ENCODE measurements at places on chromosomes 5 and 9.

DNA sequence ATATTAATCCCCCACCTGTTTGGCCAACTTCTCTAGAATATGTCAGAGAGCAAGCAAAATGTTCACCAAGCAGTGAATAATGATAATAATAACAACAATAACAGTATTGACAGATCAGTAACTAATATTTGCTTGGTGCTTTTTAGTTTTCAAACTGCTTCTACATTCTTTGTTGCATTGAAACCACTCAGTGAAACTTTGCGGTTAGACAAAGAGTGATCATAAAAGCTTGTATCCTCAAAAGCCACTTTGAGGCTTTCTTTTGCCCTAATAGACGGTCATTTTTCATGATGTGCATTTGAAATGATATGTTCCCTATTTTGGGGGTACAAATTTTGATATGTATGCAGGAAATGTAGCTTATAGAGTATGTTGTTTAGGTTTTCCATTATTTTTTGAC, 43.6 kb upstream of the PTGS1 start:
- DNase-seq: no peak

- DNase-seq: no peak
Observed at GRCh38 chr5:113087976-113088514, 111.4 kb downstream of the DCP2 start.

DNA sequence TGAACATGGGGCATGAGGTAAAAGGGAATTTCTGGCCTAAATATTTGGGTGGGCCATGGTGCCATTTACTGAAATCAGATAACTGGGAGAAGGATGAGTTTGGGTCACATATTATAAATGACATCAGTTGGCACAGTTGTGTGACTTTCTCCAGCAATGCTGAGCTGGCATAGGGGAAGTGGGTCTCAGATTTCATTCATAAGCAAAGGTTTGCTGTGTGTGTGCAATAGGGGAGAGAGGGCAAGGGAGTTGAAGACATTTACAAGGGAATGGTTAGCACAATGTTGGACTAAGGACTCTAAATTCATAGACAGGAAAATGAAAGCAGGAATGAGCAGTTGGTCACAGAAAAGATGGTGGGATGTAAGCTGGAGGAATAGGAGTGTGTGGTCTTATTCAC, 47.8 kb upstream of the KLF9 start:
- no peak for DNase-seq

DNA sequence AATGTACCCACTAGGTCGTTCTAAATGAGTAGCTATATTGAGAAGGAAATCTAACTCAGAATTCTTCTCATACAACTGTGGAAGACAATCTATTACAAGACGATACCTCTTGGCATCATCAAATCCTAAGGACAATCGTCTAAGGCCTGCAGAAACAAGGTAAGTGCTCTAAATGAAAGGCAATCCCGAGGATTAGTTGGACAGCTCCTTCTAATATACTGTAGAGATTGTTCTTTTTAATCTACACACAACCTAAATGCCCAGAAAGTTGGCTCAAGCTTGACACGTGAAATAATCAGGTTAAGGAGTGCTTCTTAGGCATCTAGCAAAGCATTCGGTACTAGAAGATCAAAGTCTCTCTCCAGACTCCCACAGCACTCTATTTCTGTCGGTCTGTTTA, 55.1 kb downstream of the MED27 start:
- DNase-seq: no peak

DNA sequence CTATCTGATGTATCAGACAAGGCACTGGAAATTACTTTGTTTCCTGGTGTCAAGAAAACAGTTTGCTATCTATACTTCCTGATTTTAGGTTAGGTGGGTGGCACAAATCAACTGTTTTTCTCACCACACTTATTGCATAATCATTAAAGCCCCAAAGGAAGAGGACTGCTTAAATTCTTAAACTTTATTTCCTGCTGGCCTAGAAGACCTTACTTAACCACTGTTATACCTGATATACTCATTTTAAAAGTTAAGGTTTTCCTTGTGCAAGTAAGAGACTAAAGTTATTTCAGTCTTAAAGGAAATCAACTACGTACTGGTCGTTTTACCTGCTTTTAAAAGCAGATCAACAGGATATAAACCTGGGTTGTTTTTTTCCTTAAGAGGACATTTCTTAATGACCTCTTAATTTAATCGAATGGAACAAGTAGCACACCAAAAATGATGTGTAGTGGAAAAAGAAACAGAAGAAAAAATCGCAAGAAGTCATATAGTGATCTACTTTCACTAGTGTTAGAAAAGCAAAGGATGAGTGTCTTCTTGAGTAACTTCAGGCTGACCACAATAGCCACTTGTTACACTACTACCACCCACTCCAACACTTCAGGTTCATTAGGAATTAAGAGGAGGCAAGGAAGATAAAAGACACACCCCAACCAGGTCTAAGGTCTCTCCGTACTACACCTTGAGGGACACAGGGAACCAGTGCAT, 974 bp downstream of the CLINT1 start:
- no peak for DNase-seq

DNA sequence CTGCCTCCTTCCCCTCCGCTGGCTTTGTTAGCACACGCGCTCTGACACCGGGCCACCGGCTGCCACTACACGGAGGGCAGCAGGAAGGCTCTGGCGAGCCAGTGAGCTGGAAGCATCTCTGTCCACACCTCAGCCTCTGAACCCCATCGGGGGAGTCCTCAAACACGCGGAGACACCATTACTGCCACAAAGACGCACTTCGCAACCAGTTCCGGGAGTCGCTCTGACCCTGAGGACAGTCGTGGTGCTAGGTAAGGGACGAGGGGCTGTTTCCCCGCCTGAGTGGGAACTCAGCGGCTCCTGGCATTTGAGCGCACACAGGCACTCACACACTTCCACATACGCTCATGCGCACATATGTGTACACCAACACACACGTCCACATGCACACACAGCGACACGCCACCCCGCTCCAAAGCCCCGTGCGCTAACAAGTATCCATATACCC, 160.0 kb downstream of the C9orf152 start:
- DNase-seq: no peak

GRCh38 chr9:110252509-110253139, 3.7 kb downstream of the TXN start:
- no peak for DNase-seq

- DNase-seq: peak; percentile 28
Observed at GRCh38 chr9:115883467-115884329, 269.9 kb upstream of the PAPPA start.

DNA sequence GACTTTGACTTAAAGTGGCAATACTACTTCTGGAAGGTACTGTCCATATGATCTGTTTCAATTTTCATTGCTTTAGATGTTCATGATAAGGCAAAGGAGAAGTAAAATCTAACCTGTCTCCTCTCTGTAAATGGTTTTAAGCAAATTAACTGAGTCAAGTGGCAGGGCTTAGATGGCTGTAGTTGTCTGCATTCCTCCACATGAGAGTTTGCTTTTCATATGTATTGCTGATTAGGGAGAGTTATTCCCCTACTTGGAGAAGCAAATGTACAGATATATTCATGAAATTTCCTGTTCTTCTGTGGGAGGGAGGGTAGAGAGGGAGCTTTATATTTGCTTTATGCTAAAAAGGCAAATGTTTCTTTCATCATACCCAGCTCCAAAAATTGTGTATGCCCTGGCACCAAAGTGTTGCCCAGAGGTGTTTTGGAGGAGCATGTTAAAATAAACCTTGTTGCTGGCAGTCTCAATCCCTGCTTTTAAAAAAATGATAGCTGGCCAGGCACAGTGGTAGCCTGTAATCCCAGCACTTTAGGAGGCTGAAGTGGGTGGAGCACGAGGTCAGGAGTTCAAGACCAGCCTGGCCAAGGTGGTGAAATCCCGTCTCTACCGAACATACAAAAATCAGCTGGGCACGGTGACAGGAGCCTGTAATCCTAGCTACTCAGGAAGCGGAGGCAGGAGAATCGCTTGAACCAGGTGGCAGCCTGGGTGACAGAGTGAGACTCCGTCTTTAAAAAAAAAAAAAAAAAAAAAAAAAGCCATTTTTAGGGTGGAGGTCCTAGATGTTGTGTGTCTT, 3.5 kb upstream of the LRRTM2 start:
- DNase-seq: no peak
